ENCODE measurements at places on chromosomes 3 and 15.

- no peak for DNase-seq
These were observed 131.2 kb upstream of the TGFBR2 start for GRCh38 chr3:30475038-30475808.

DNA sequence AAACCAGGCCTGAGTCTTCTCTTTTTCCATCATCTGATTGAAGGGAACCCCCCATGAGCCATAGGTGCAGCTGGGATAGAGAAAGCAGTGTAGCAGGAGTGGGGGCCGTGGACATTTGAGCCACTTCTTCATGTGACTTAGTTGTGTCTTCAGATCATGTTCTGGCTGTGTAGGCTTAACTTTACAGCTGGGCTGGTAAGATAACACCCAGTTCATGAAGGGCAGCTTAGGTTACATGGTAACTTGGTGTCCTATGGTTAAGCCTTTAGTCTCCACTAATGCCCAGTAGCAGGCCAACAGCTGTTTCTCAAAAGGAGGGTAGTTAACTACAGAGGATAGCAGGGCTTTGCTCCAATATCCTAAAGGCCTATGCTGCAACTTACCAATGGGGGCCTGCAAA lies 11.4 kb upstream of the SNRPN start:
- DNase-seq = no peak

DNA sequence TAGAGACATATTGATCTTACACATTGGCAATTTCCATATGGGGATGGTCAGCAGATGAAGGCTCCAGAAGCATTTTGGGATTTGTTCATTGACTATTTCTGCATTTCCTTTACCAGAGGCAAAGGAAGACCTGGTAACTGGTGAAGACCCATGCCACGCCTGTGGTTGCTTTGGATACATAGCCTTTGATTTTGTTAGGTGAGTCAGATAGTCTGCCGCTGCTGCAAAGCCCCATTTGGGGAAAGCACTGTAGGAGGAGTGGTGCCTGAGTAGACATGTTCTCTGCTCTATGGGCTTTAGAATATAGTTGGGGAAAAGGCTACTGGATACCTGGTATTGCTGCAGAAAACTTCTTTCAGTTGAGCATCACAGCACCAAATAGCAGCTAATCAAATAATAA lies 56.8 kb downstream of the TFG start:
- no peak for DNase-seq

GRCh38 chr3:197545101-197545500 lies 10.7 kb downstream of the BDH1 start:
- no peak for DNase-seq

Data from spleen (tissue), 13 donors.